ENCODE measurements at places on chromosomes 6 and 20.

- no peak for DNase-seq
These were observed 113.5 kb upstream of the SUPT3H start for GRCh38 chr6:45491048-45491735.

GRCh38 chr6:41186031-41186562 lies 14.9 kb downstream of the TREML2 start:
- no peak for DNase-seq

DNA sequence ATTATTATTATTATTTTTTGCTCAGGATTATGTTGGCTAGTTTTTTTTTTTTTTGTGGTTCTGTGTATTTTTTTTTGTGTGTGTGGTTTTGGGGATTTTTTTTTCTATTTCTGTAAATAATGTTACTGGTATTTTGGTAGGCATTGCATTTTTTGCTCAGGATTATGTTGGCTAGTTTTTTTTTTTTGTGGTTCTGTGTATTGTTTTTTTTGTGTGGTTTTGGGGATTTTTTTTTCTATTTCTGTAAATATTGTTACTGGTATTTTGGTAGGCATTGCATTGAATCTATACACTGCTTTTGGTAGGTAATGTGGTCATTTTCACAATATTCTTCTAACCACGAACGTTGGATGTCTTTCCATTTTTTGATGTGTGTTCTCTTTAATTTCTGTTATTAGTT lies 17.4 kb downstream of the PHF3 start:
- DNase-seq, result no peak

GRCh38 chr6:105136431-105137350 lies 43.1 kb downstream of the POPDC3 start:
- DNase-seq, result peak; percentile 32

- DNase-seq, result peak; percentile 43
These were observed 98.8 kb downstream of the SASH1 start for GRCh38 chr6:148441454-148441911.

DNA sequence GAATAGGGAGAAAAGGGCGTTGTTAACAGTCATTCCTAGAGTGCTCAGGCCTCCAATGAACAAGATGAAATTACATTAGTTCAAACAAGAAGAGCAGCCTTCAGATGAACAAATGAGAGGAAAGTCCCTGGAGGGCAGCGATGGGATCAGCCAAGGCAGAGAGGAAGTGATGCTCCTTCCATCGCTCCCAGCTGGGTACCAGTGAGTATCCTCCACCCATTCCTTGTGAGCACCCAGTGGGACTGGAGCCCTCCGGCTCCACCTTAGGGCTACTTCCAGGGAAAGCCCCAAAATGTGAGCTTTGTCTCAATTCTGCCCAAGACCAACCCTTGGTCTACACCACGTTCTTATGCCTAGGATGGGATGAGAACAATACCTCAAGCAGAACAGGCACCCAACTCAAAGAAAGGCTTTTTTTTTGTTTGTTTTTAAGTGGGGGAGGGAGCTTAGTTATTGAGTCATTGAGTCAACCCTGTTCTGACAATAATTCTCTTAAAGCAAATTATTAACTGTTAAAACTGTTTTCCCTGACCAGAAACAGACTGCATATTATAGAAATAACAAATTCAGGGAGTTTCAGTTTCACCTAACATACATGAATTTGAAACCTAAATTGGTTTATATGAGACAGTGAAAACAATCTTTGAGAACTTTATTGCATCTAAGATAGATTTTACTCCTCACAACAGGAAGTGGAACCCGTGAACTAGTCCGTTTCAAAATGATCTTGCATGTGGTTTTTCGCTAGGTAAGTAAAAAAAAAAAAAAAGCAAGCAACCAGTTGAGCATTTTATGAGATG lies 106.9 kb downstream of the IPCEF1 start:
- no peak for DNase-seq

- no peak for DNase-seq
These were observed 8.4 kb upstream of the RNF182 start for GRCh38 chr6:13916230-13916944.

DNA sequence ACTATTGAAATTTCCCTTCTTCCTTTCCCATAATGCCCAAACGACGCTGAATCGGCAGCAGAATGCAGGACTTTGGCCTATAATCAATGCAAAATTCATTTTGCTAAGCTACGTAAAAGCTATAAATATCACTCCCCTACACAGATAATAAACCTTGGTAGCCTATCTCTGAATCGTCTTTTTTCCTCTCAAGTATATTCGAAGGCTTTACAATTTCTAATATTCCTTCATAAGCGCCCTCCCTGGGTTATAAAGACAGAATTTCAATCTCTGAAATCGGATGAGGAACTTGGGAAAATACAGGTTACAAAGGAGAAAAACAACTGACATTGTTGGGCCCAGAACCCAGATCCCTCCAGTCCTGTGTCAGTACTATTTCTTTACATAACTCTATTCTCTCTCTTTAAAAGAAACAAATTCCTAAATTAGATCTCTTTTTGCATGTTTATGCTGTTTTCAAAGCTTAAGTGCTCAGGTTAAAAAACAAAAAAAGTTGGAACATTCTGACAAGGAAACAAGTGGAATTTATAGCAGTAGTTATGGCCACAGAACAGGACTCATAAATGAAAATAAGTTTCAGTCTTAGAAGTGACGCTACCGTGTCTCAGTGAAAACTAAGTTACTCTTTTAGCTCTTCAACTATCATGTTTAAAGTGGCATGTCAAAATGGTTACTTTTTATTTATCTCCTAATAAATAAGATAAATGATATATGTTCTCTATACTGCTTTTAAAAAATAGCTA lies 84.5 kb downstream of the SESN1 start:
- DNase-seq, result no peak

- no peak for DNase-seq
These were observed 144.9 kb downstream of the WDR27 start for GRCh38 chr6:169556758-169557548.

DNA sequence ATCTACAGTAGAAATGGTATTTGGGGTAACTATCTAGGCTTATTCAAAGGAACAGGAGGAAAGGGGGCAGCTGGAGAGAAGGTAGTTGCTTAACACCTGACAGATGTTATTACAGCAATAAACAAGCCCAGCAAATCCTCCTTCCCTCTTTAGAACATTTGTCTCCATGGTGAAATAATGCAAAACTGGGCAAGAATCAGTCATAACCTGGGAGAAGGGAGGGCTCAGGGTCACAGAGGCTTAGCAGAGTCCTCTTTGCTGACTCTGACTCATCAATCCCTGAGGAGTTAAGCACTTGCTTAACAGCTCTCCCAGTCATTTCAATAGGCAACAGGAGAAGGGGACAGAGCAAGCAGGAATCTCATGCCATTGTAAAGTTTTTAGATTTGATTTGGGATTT lies 230.3 kb downstream of the IBTK start:
- peak; percentile 36 for DNase-seq

DNA sequence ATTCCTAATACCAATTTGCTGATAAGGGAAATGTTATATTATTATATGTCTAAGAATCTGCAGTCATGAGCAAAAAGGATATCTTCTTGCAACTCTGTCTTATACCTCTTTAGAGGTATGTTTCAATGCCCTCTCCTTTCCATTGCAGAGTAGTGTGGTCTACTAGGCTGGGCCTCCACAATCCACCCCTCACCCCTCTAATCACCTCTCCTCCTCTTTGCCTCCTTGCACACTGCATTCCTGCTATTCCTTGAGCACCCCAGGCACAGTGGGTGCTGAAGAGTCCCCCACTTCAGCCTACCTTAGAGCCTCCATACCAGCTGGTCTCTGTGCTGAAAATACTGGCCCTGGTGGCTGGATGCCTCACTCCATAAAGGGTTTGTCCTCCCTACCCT lies 26.9 kb downstream of the ARMC2 start:
- DNase-seq, result no peak

DNA sequence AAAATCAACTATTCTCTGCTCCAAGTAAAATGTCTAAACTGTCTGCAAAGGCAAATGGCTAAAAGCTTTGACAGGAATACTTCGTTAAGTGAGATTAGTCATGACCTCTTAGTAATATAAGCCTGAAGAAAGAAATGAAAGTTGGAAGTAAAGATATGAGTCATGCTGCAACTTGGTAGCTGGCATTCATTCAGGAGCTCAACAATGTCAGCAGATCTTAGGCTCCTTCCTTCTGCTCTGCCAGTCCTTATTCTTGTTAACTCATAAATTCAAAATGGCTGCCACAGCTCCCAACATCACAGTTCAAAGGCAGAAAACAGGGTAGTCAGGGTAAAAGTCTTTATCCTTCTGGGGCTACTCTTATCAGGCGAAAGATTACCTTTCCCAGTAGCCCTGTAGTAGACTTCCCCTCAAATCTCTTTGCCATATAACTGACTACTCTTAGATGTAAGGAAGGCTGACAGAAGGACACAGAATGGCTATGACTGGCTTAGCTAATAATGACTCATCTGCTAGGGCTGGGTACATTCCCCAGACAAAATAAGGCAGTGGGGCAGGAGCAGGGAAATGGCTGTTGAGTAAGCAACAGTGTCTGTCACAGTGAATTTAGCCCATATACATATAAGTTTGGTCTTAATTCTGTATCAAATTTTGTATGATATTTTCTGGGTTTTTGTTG lies 24.4 kb upstream of the C6orf62 start:
- no peak for DNase-seq

GRCh38 chr6:101275251-101275650 lies 118.3 kb upstream of the GRIK2 start:
- no peak for DNase-seq

- no peak for DNase-seq
These were observed 8.2 kb upstream of the SHLD1 start for GRCh38 chr20:5742041-5742440.

GRCh38 chr20:9075264-9076095 lies 6.6 kb downstream of the PLCB4 start:
- no peak for DNase-seq

- DNase-seq, result no peak
These were observed 82.0 kb downstream of the SLC35F1 start for GRCh38 chr6:117989086-117989485.

GRCh38 chr20:59966428-59966827 lies 8.2 kb downstream of the CDH26 start:
- DNase-seq, result no peak

DNA sequence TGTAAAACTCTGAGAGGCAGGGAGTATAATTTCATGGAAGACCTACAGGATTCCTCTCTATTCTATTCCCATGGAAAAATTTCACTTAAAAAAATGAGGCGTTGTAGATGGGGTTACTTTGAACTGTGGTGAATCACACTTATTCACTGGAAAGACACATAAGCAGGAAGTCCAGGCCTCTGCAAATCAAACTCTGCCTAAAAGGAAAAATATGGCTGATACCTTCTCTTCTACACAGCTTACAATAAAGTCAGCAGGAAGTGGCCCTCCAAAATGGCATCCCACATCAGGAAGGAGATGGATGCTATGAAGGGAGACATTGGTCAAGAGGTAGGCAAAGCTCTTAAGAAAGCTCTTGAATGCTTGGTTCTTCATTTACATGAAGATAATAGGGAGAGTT lies 115.9 kb downstream of the FYN start:
- no peak for DNase-seq

DNA sequence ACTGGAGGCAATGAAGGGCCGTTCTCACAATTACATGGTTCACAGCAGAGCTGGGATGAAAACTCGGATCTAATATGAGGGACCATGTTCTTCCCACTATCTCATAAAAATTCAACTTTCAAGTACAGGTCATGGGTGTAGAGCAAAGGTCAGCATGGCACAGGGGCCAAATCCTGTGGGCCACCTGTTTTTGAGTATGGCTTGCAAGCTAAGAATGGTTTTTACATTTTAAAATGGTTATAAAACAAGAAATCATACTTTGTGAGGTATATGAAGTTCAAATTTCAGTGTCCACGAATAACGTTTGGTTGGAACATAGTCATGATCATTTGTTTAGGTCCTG lies 4.6 kb downstream of the MAP3K5 start:
- no peak for DNase-seq

- DNase-seq, result peak; percentile 89
These were observed 52.7 kb downstream of the CDH22 start for GRCh38 chr20:46255440-46256104.

DNA sequence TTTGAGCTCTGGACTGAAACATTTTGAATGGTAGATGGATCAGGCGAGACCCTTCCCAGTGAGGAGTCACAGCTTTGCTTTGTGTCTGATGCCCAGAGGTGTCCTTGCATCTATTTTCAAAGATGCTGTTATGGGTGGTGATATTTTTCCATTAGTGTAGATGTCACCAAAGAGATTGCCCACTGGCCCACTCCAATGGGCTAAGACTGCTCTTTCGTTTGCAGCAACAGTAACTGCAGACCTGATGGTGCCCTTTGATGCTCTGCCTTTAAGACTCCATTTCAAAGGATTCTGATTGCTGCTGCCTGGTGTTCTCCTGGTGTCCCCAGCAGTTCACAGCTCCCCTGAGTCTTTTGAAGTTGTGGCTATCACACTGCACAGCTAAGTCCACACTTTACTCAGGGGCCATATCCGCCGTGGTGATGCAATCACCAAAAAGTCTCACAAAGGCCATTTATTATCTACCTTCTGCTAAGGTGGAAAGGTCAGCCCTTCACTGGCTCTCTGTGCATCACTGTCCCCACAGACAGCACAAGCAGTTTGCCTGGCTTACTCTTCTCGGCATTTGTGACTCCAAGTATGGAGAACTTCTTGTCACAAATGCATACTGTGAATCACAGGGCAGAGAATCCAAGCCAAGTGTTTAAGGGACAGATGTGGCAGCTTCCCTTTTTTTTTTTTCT lies 56.4 kb downstream of the NOX3 start:
- DNase-seq, result no peak

GRCh38 chr6:56430629-56431600 lies 183.5 kb upstream of the COL21A1 start:
- no peak for DNase-seq

GRCh38 chr20:51735728-51736600 lies 32.2 kb downstream of the ATP9A start:
- no peak for DNase-seq

DNA sequence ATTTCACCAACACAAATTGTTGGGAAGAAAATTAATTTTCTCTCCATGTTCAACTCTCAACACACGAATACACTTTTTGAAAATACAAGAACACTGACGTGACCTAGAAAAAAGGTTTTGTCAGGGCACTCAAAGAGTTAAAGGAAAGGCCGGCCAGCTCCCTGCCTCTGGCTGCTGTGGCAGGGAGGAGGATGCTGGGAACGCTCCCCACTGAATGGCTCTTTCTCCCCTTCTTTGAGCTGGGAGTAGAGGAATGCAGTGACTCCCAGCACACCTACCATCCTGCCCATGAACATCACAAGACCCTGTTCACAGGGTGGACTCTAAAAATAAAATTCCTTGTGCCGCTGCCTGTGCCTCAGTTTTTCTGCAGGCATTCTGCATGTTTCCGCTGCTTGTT lies 47.0 kb downstream of the MAP3K5 start:
- DNase-seq, result no peak

- peak; percentile 88 for DNase-seq
These were observed 179.5 kb downstream of the CDH26 start for GRCh38 chr20:60137657-60138245.

- DNase-seq, result peak; percentile 50
These were observed 177.8 kb upstream of the ECI2 start for GRCh38 chr6:4313044-4313686.

- no peak for DNase-seq
These were observed 56.4 kb downstream of the REPS1 start for GRCh38 chr6:138931660-138932059.

DNA sequence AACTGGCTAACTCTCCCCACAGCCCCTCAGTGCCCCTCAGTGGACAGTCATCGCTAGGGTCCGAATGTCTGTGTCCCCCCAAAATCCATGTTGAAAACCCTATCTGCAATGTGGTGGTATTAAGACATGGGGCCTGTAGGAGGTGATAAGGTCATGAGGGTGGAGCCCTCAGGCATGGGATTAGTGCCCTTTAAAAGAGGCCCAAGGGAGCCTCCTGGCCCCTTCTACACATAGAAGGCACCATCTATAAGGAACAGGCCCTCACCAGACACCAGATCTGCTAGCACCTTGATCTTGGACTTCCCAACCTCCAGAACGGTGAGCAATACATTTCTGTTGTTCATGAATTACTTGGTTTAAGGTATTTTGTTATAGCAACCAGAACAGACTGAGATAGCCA lies 6.7 kb upstream of the TRAF3IP2 start:
- no peak for DNase-seq

Data from SHP77 (cell line).